ENCODE measurements at places on chromosomes 12 and 14.

DNA sequence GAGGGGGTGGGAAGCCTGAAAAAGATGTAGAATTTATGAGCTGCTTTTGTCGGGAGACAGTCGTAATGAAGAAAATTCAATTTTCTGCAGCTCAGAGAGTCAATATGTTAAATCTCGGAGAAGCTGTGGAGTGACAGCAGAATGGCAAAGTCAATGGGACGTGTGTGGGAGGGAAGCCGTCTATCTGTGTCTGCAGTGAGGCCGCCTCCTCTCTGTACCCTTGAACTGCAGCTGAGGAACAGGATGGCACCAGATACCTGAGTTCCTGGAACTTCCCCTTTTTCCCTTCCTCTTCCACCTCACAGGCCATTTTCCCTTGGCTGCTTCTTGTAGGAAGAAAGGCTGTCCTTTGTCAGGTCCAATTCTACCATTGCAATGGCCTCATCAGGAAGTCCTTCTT lies 9.3 kb upstream of the CALCOCO1 start:
- DNase-seq, result no peak

GRCh38 chr14:24075485-24076301 lies 4.3 kb downstream of the CPNE6 start:
- no peak for DNase-seq

DNA sequence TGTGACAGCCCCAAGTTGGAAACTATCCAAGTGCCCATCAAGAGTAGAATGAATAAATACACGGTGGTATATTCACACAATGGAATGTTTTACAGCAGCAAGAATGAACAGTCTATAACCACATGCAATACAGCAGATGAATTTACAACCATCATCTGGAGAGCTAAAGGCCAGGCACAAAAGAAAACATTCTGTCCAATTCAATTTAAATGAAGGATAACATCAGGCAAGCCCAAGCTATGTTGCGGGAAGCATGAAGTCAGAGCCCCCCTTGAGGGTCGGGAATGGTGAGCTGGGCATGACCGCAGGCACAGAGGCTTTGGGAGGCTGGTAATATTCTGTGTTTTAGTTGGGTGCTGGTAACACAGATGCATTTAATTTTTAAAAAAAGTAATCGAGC lies 76.0 kb downstream of the SYNE3 start:
- no peak for DNase-seq

GRCh38 chr14:68295316-68295816 lies 475.8 kb downstream of the RAD51B start:
- DNase-seq, result no peak

DNA sequence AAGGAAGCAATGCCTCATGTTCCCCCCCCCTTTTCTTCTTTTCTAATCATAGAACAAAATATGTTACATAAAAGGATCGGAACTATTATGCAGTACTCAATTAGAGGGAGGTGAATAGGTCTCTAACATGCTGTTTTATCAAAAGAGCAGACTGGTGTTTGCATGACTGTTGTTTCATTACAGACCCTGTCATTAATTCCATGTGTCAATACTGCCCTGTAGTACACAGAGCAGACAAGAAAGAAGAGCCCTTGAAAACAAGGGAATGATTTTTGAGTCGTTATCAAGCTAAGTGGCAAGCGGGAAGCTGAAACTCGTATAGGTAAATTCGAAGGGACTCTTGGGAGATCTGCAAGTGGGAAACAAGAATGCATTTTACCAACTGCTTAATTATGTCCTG lies 76.9 kb upstream of the TMEM263 start:
- no peak for DNase-seq

- DNase-seq, result peak; percentile 10
Measured at GRCh38 chr12:51721282-51721940, 127.1 kb downstream of the FIGNL2 start.

DNA sequence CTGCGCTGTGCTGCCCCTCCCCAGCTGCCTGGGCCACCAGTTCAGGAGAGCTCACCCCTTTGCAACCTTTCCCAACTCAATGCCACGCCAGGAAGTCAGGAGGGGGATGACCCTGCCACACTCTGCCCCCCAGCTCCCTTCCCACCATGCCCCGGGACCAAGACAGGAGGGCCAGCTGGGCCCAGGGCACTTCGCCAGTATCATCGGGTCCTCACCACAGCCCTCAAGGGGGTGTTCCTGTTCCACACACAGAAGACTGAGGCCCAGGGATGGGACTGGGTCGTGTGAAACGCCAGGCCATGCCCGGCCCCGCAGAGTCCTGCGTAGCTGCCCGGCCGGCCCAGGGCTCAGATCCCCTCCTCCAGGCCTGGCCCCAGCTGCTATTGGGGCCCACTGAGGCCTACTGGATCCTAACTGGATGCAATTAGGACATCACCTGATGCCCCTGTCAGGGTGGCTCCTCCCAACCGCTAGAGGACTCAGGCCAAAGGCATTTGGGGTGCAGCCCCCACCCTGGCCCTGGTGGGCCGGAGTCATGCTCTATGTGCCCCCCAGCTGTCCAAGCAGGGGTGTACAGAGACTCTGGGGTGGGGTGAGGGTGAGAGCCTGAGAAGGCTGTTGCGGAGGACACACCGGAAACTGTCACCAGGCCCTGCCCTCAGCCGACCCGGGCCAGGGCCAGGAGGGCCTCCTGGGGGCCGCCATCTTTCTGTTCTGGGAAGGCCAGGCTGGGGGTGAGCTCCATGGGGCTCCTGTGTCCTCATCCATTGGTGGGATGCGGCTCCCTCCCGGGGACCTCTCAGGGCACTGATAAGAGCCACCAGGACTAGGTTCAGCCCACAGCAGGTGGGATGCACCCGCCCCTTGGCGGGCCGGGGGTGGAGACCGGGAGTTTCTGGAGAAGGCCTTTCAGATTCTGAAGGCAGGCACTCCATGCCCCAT lies 29.3 kb upstream of the ANKRD9 start:
- no peak for DNase-seq

GRCh38 chr14:38003746-38004609 lies 203.7 kb upstream of the SSTR1 start:
- no peak for DNase-seq

- no peak for DNase-seq
Measured at GRCh38 chr14:64465831-64466554, 694 bp downstream of the AKAP5 start.

DNA sequence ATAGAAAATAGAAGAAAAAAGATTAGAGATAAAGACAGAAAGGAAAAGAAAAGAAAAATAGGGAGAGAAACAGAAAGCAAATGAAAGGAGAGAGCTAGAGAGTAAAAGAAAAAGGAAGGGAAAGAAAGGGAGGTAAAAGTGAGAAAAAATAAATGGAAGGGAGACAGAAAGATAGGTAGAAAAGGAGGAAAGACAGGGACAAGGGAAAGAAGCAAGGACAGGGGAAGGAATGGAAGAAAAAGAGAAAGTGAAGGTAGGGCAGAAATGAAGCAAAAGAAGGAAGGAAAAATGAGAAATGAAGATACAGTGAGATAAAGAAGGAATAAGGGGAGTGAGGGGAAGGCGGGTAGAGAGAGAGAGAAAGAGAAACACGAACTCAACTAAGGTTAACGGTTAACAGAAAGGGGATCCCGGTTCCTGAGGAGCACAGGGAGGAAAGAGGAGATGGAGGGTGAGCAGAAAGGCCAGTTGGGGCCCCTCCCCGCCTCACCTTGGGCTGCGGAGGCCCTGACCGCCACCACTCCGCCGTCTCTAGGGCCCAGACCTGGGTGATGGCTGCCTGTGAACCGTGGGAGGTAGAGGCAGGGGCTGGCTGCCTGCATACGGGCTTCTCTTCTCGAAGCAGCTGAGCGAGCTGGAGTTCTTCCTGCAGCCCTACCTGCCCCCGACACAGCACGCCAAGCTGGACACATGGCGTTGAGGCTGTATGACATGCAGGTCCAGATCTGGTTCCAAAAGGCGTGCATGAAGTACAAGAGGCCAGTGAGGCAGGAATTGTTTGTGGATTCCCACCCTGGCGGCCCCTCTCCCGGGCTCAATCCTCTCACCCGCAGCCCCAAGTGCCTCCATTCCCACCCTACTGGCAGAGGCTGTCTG lies 59.5 kb downstream of the SMUG1 start:
- DNase-seq, result no peak

GRCh38 chr12:31991146-31991545 lies 31.9 kb downstream of the RESF1 start:
- no peak for DNase-seq

DNA sequence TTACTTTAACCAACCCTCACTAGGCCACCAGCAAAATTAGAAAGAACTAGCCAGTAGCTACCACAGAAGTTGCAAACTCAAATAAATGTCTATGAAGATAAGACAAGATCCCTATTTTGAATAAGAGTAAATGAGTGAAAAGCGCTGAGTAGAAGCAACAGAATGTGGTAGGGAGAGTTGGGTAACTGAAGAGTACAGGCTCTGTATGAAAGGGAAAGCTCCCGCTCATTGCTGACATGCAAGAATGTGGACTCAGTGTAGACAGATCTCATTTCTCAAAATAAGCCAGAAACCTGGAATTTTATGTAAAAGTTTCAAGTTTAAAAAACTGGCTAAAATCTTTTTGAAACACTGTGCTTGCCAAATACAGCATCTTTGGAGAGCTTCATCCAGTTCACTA lies 63.9 kb downstream of the NAV3 start:
- DNase-seq, result no peak

DNA sequence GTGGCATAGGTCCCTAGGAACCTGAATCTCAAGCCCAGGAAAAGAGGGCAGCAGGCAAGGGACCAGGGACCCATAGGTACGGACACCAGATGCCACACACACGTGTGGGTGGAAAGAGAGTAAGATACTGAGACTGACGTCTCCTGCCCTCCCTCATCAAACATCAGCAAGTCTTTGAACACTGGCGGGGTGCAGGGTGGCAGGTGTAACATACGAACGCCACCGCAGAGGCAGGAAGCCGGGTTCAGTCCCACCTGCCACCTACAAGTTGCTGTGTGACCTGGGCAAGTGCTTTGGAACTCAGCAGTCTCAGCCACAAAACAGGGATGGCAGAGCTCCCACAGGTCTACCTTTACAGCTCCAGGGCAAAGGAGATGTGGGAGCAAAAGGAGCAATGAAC lies 11.1 kb downstream of the ACTN1 start:
- no peak for DNase-seq

- no peak for DNase-seq
Measured at GRCh38 chr12:2529807-2530206, 265.0 kb upstream of the FKBP4 start.

DNA sequence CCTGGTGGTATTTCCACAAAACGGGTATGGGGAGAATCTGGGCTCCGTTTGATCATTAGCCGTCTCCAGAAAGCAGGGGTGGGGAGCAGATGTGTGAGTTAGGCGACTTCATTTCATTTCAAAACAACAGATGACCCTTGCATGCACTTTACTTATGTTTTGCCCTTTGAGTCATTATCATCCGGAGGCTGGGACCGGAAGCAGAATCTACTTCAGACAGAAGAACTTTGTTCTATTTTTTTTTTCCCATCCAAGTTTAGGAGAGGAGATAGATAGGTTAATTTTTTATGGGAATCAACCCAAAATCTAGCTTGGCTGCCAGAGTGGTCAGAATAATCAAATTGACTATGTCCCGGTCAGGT lies 31.3 kb upstream of the CMAS start:
- no peak for DNase-seq

GRCh38 chr12:95784915-95785314 lies 5.6 kb downstream of the NTN4 start:
- no peak for DNase-seq

All from activated T-helper 2 cell treated with anti-CD3 and anti-CD28 coated beads, Interferon-gamma antibody, Interleukin-2, Interleukin-4, amounts not matched to agents 10 μg/mL and 5 μg/mL and 100 μg/mL, durations not matched to agents 14 hours and 24 hours and 36 hours (primary cell).